Naive thymus-derived CD4-positive, alpha-beta T cell (primary cell): ENCODE measurements at places on chromosomes 16 and 17. TPM values are rescaled to one million over a fixed set of nuclear protein-coding genes. Genes with fewer than 3 reads are reported as not detected.

GRCh38 chr17:71142333-71142732 is 973.0 kb downstream of the KCNJ2 start:
- DNase-seq: no peak

DNA sequence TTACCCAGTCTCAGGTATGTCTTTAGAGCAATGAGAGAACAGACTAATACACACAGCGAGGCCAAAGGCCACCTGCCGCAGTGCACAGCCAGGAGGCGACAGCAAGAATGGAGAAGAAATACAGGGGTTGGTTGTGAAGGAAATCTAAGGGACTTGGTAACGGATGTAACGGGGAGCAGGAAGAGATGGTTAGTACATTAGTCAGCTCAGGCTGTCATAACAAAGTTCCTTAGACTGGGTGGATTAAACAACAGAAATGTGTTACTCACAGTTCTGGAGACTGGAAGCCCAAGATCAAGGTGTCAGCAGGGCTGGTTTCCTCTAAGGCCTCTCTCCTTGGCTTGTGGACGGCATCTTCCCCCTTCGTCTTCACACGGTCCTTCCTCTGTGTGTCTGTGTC is 47.1 kb downstream of the TVP23C start:
- no peak for DNase-seq

The ZNF597 gene
- total RNA-seq: 3.8 TPM

- DNase-seq: no peak
Observed at GRCh38 chr17:48322060-48322459, 108.0 kb downstream of the SKAP1 start.

GRCh38 chr17:16937431-16937830 is 34.5 kb downstream of the TNFRSF13B start:
- no peak for DNase-seq

DNA sequence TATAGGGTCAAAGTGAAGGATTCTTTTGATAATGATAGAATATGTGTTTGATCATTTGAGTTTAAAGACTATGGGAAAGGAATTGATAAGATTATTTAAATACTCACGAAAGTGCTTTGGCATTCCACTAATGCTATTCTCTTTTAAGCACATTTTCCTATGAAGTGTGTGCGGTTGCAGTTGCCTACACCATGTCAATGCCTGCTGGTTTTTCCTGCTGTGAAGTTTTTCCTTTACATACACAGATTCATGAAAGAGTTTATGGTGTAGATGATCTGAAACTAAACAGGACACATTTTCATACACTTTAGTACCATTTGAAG is 78.7 kb downstream of the VMP1 start:
- DNase-seq: no peak

GRCh38 chr16:71360378-71360777 is 1.9 kb downstream of the CALB2 start:
- DNase-seq: no peak
